ENCODE measurements at places on chromosomes 2 and 18.

DNA sequence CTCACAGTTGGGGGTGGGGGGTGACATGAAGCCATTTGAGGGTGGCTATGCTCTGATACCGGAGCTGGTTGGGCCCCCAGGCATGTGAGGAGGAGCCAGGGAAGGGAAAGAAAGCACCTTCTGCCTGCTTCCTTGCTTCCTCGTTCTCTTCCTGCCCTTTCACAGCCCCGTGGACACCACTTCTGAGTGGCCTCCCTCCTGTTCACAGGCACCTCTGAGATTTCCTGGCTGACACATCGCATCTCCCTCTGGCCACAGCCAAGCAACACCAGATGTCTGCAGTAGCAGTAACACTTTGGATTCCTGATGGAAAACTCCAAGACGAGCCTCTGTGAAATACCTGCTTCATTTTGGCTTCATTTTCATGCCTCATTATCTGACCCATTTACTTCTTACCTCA lies 64.7 kb upstream of the ST3GAL5 start:
- DNase-seq = peak; percentile 19

GRCh38 chr18:7177116-7177744 lies 53.7 kb upstream of the LRRC30 start:
- peak; percentile 56 for DNase-seq

DNA sequence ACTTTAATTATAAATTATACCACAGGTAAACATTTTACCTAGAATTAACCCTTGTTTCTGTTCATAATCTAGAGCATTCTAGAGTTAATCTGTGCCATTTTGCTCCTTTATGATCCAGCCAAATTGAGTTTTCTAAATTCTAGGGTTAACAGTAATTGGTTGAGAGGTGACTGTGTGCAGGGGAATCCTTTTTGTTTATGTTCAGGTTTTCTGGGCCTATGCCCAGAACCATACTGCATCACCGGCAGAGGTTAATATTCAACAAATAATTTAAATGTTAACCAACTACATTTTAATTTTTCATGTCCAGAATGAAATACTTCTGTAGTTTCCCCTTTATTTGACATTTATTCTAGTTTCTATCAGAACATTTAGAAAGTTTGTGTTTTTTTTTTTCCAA lies 32.3 kb downstream of the CARF start:
- no peak for DNase-seq

DNA sequence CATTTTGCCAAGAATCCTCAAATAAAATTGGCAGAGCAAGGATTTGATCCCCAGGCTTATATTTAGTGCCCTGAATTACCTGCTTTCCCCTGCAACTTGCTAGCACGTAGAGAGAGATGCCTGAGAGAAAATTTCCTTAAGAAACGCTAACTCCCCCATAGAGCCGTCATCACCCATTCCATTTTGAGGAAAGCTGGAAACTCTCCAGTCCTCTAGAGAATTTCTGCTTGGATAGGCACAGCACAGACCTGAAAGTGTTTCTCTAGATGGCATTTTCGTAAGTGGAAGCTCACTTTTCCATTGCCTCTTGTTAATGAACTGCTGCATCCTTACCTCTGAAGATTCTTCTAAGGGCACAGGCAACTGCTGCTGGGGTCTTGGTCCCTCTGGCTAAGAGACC lies 277.8 kb upstream of the SIX2 start:
- no peak for DNase-seq

- no peak for DNase-seq
These were observed 410.5 kb upstream of the CNTNAP5 start for GRCh38 chr2:123614596-123614995.

GRCh38 chr2:44941551-44942234 lies at the start of gene SIX3:
Gene SIX3, plus strand, starts transcription at chr2:44941702. Its CDS starts 403 bp downstream, at chr2:44942105.
- DNase-seq = peak; percentile 98

DNA sequence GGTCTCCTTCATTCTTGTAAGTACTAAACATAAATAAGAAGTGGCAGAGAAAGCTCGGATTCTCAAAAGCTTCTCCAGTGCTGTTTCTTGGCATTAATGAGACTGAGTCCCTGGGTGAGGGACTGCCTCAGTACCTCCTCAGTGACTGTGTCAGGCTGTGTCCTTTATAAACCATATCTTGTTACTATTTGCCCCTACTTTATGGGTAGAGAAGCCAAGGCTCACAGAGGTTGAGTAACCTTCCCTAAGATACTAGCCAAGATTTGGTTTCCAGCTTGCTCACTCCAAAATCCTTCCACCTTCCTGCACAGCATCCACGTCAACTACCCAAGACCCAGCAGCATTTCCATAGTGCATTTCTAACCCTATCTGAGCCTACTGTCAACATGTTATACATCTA lies 55.6 kb downstream of the THUMPD2 start:
- no peak for DNase-seq

All from retina (tissue), 1 donor.